Activated naive CD4-positive, alpha-beta T cell treated with anti-CD3 and anti-CD28 coated beads for 36 hours (primary cell): ENCODE measurements at places on chromosomes 7 and 10. TPM values are rescaled to one million over a fixed set of nuclear protein-coding genes. Genes with fewer than 3 reads are reported as not detected.
A peak's percentile ranks its signal among the peaks of the same experiment; 100 is the strongest.

Gene LIPF
- total RNA-seq = not detected

Gene ADCY1
- 0.29 TPM for total RNA-seq

Gene HECW1
- not detected for total RNA-seq

GRCh38 chr10:62708569-62708968 is 96.0 kb upstream of the ADO start:
- DNase-seq = no peak

Gene UCMA
- not detected for total RNA-seq

DNA sequence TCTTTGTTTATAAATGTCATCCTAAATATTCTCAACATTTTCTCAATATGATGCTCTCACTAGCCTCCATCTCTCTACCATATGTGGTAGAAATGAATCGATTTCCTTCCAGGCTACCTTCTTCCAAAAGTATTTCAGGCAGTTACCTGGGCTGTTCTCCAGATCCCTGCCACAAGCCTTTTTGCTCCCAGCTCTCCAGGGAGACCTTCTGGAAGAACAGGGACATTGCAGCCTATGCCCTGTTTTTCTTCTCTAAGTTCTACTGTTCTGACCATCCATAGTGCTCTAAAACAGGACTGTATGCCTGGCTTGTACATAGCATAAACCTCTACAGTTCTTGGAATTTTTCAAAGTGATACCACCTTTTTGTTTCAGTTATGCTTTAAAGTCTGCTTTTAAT is 552.8 kb downstream of the ANKRD7 start:
- no peak for DNase-seq

DNA sequence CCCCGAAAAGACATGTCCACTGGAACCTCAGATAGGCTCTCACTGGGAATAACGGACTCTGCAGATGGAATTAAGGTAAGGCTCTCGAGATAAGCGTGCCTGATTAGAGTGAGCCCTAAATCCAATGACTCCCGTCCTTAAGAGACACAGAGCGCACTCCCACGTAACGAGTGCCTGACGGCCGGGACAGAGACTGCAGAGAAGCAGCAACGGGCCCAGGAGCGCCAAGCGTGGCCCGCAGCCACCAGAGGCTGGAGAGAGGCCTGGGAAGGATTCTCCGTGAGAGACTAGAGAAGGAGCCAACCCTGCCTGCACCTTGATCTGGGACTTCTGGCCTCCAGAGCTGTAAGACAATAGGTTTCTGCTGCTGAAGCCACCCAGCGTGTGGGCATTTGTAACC is 20.0 kb upstream of the TNRC18 start:
- DNase-seq = no peak

GRCh38 chr10:3969876-3970666 is 185.1 kb upstream of the KLF6 start:
- DNase-seq = no peak

Gene NFKB2
- 328 TPM for total RNA-seq

DNA sequence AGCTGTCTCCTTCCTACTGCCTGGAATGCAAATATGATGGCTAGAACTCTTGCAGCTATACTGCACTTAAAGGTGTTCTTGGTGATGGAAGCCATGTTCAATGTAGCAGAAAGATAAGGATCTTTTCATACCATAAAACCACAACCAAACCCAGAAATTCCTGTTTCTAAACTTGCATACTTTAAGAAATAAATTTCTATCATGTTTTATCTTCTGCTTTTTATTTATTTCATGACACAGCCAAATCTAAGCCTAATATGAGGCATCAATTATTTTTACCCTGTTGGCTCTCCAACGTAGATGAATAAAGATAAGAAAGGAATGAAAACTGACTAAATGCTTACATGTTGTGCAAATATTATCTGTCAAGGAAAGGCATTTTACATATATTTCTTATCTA is 224.1 kb downstream of the DOCK4 start:
- DNase-seq = no peak

DNA sequence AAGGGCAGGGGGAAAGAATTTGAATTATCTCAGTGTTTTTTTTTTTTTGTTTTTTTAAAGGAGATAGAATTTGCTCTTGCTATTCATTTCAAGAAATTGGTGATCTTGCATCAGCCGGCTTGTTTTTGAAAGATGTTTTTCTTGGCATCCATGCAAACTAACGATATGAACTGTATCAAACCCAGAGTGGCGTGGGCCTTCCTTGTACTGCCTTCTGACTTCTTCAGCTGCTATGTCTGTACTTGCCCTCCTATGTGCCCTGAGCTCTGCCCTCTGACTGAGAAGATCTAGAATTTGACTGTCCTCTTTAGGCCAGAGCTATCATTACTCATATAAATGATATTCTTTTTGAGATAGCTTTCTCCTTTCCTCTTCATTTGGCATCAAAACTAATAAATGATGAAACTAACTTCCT is 183.1 kb downstream of the EXOC4 start:
- DNase-seq = no peak

Gene SCART1
- total RNA-seq = 1.6 TPM

Gene ZPBP
- total RNA-seq = not detected

Gene SPOCK2
- 205 TPM for total RNA-seq

Gene OR2A1
- total RNA-seq = not detected

Gene TFPI2
- total RNA-seq = not detected

- peak; percentile 64 for DNase-seq
These were observed 113.8 kb upstream of the PPP2R2D start for GRCh38 chr10:131786756-131787605.

Gene ATG9B
- total RNA-seq = 4.0 TPM

DNA sequence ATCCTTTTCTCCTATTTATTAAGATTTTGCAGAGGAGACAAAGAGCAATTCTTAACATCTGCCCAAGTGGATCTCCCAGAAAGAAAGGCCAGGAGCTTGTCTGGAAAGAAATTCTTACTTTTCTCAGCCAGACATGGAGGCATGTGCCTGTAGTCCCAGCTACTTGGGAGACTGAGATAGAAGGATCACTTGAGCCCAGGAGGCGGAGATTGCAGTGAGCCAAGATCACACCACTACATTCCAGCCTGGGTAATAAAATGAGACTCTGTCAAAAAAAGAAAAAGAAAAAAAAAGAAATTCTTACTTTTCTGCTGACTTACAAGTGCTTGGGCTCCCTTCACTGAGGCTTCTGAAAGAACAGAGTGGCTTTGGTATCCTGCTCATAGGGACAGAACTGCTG is 2.4 kb upstream of the CYP3A43 start:
- no peak for DNase-seq

- peak; percentile 28 for DNase-seq
These were observed 94.5 kb downstream of the SEC61G start for GRCh38 chr7:54664235-54665228.

- DNase-seq = no peak
These were observed 62.0 kb upstream of the CAMK2B start for GRCh38 chr7:44387389-44387788.

Gene TMEM26
- total RNA-seq = not detected

DNA sequence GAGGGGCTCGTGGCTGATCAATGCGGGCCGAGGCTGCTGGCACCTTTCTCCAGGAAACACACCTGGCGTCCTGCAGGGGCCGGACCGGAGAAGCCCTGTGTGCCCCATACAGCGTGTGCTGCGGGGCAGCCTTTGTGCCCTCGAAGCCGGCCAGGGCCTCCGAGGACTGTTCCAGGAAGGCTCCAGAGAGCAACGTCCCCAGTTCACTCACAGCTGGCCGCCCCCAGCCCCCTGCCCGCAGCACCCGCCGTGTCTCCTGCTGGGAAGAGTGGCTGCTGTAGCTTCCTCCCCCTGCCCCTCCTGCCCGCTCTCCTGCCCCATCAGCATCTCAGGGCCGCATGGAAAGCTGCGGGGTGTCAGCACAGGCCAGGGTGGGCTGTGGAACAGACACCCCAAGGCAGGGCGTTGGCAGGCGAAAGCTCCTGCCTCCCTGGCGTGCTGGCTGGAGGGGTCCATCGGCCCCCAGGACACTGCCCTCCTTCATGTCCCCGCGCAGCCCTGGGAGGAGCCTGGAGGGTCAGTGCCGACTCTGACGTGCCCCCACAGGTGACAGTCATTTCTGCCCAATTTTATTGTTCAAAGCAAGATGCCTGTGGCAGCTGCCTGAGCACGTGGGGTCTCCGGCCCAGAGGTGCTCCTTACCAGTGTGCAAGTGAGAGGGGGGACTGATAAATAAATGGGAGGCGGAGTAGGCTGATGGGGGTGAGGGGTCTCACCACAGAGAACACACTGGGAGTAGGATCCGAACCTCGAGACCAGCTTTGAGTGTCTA is 95.8 kb upstream of the DIP2C start:
- no peak for DNase-seq

GRCh38 chr10:44020322-44021111 is 364.4 kb downstream of the CXCL12 start:
- DNase-seq = no peak

DNA sequence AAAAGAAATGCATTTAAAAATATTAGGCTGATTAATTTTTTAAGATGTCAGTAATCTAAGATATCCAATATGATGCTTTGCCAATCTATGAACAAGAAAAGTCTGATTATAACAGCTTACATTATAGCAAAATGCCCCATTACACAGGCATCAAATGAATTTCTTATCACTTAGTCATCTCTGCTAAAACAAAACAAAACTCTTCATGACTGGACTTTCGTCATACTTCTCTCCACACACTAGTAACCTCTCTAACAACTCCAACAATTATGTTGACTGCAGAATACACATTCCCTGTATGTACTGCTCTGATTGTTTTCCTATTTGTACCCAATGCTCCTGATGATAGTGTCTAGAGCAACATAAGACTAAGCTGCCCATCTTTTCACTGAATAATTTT is 3.8 kb upstream of the MKI67 start:
- DNase-seq = no peak

- peak; percentile 72 for DNase-seq
These were observed 3.9 kb upstream of the SAR1A start for GRCh38 chr10:70174058-70174741.

GRCh38 chr7:17120756-17121155 is 177.7 kb upstream of the AHR start:
- no peak for DNase-seq

- DNase-seq = no peak
These were observed 7.7 kb downstream of the DGKB start for GRCh38 chr7:14894826-14895225.

GRCh38 chr10:3002304-3002703 is 65.0 kb upstream of the PFKP start:
- peak; percentile 25 for DNase-seq

DNA sequence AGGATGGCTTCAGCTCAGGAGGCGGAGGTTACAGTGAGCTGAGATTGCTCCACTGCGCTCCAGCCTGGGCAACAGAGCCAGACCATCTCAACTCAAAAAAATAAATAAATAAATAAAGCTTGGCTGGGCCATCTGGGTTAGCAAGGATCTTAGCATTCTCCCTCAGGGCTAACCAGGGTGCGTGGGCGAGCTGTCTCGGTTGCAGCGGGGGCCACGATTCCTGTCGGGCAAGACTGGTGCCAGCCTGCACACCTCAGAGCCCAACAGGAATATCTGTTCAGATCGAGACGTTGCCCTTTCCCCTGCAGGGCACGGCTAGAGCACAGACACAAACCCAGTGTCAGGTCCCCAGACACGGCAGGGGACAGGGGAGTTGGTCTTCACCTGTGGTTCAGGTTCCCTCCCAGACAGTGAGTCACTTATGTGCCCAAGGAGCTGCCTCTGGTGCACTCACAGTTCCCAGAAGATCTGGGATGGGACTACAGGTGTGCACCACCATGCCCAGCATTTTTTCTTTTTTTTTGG is 75.5 kb upstream of the GTF2I start:
- DNase-seq = no peak
